Right lung (tissue), 10 donors: ENCODE measurements at places on chromosomes 12 and 14. TPM values are rescaled to one million over a fixed set of nuclear protein-coding genes. Genes with fewer than 3 reads are reported as not detected.

Gene BEGAIN
- 1.3 TPM for polyA plus RNA-seq

GRCh38 chr12:4446335-4446734 lies 720 bp upstream of the FGF6 start:
- no peak for DNase-seq

DNA sequence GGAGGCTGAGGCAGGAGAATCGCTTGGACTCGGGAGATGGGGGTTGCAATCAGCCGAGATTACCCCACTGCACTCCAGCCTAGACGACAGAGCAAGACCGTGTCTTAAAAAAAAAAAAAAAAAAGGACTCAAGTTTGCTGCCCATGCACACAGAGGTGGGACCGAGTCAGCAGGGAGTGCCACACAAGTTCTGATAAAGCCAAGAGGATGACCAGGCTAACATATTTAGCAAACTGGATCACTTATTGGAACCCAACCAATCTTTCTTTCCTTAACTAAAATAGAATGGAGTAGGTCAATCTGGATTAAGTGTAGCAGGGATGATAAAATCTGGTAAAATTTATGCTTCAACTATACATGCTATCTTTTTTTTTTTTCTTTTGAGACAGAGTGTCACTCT lies 190.4 kb upstream of the FOXN3 start:
- no peak for DNase-seq

DNA sequence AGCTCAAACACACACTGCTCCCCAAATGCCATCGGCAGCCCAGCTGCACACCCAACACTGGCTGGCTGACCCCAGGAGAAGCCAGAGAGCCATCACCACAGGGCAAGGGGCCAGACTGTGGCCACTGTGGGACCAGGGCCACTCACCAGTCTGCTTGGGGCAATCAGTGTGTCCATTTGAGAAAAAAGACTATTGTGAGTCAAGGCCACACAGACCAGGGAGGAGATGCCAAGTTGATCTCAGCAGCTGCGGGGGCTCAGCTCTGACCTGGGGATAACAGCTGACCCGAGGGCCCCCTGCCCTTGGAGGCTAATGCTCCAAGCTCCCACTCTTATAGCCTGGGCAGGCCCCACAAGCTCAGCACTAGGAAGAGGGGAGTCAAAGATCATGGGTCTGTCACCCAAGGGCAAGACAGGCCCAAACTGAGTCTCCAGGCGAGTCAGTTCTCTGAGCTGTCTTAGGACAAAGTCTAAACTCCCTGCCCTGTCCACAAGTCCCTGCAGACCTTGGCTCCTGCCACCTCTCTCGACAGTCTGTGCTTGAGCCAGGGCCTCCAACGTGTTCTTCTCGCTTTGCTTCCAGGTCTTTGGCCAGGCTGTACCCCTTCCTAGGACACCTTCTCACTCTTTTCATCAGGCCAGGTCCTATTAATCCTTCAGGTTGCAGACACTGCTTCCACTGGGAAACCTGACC lies 30.1 kb upstream of the PNMA1 start:
- DNase-seq = no peak

GRCh38 chr12:100426145-100426544 lies 47.5 kb upstream of the NR1H4 start:
- no peak for DNase-seq

- DNase-seq = no peak
Observed at GRCh38 chr12:54486173-54486867, 11.2 kb upstream of the NCKAP1L start.

DNA sequence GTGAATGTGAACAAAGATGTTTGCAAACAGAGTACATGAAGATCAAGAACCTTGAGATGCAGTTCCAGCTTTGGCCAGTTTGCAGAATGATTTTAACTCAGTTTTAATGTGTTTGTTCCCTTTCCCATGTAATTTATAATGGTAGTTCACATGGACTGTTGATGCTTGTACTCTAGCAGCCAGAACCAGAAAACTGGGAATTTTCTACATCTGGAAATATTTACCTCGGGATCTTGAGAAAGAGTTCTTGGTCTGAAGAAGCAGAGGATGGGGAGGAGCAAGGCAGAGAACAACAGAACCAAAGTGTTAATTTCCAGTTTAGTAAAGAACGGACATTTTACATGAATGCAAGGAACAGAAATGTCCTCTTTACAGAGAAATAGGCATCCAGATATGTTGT lies 37.0 kb upstream of the PMCH start:
- no peak for DNase-seq

- no peak for DNase-seq
Observed at GRCh38 chr14:56794557-56795283, 15.6 kb downstream of the OTX2 start.

GRCh38 chr12:95318071-95318545 lies 100.5 kb downstream of the VEZT start:
- DNase-seq = no peak

Gene MANSC4
- polyA plus RNA-seq = 0.36 TPM

- DNase-seq = no peak
Observed at GRCh38 chr14:23910876-23911210, 42.7 kb upstream of the DHRS4 start.

Gene CLEC1B
- 1.8 TPM for polyA plus RNA-seq

GRCh38 chr14:68384881-68385280 lies 408.0 kb downstream of the ZFP36L1 start:
- no peak for DNase-seq

Gene TSPAN11
- polyA plus RNA-seq = 11.3 TPM

Gene FAM90A1
- 2.4 TPM for polyA plus RNA-seq

Gene TMCC3
- 5.6 TPM for polyA plus RNA-seq

GRCh38 chr14:68918612-68919011 lies 60.5 kb downstream of the ACTN1 start:
- DNase-seq = no peak

Gene SSTR1
- 3.1 TPM for polyA plus RNA-seq

DNA sequence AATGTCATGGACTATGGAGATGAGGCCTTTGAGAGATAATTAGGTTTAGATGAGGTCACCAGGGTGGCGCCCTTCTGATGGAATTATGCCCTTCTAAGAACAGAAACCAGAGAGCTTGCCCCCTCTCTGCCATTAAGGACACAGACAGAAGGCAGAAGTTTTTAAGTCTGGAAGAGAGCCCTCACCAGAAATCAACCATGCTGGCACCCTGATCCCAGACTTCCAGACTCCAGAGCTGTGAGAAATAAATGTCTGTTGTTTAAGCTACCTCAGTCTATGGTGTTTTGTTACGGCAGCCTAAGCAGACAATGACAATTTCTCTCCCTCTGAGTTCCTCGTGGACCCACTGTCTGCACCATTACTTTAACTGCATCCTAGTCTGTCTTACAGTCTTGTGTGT lies 382.0 kb downstream of the GXYLT1 start:
- no peak for DNase-seq

DNA sequence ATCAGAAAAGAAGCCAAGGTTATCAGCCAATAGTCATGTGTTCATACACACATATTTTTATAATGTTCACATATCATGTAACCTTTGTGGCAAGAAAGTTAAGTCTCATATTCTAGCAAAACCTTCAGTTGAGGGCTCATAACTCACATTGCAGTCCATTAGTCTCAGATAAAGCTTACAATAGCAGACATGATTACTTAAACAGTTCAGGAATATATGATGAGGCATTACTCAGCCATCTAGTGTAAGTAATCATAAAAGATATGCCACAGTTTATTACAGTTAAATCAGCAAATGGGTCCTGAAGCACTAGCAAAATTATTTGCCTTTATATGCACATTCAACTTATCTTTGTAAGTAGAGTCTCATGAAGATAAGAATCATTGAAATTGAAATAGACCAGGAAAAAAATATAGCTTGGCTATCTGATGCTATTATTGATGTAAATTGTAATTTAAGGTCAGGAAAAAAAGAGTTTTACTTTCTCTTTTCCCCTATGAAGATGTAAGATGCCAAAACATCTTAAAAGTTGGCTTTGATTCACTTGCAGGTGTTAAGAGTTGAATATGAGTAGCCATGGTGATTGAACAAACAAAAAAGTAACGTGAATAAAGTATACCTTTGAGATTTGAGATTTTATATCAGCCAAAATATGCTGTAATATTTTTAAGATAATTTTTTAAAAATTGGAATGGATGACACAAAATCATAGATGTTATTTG lies 537.0 kb downstream of the SLC6A15 start:
- peak; percentile 12 for DNase-seq

Gene CPM
- polyA plus RNA-seq = 241 TPM

GRCh38 chr12:58202933-58203718 lies 261.8 kb downstream of the ATP23 start:
- no peak for DNase-seq

Gene IFNG-AS1
- polyA plus RNA-seq = 0.20 TPM

DNA sequence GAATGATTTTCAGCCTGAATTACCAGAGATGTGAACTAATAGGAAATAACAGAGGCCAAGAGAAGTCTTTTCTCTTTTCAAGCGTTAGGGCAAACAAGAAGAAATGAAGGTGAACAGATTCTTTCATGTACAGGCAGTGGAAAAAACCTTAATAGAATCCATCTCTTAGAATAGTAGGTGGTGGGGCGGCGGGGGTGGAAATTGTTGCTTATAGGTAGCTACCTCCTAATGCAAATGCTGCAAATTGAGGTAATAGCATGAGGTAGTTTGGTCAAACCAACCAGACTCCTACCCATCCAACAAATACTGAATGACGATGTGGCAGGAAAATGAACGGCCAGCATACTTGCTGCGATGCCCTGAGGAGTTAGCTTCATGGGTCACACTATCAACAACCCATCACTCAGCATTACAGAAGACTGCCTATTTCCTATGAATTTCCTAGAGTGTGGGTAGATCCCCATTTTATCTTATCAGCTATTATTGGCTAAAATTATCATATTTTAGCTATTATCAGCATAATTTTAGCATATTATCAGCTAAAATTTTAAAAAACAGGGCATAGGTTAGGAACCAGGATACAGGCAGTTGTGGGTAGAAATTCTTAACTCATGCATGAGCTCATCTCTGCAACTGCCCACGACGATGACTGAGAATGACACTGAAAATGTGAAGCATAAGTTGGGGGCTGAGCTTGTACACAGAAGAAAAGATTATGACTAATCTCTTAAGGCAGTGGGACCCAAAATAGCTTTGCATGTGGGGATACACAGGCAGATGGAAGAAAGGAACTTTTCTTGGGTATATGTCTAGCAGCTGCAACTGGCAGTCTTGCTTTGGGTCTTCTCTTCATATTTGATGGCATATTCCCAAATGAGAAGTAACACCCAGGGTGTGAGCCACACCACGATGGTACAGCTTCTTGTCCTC lies 68.7 kb downstream of the NIN start:
- DNase-seq = no peak

DNA sequence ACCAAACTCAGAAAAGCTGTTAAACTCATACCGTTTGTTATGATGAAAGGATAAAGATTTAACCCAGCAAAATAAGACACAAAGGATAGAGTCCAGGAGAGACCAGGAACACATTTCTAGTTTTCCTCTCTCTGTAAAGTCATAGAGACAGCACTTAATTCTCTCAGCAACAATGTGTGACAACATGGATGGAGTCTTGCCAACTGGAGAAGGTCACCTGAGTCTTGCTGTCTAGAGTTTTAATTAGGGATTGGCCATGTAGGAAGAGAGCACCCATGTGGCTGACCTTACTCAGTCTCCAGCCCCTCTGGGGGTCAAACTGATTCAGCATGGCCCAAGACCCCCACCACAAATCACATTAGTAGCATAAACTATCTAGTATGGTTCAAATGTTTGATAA lies 151.0 kb upstream of the ATF7IP start:
- no peak for DNase-seq

- no peak for DNase-seq
Observed at GRCh38 chr12:57845478-57846284, 848 bp downstream of the CTDSP2 start.

DNA sequence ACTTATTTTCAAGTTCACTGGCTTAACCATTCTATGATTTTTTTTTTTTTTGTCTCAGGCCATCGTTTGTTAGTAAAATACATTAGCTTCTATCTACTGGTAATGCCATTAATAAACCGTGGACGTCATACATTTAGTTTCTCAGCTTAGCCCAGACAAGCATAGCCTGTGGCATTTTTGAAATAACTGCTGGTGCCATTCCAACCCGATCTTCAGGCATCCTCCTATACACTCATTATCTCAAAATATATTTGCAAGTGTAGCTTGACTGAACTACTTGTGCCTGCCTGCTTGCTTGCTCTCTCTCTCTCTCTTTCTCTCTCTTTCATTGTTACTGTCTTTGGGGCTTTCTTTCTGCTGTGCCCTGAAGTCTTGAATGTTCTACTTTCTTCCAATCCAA lies 12.7 kb upstream of the MBIP start:
- DNase-seq = no peak

Gene ART4
- 0.89 TPM for polyA plus RNA-seq

- no peak for DNase-seq
Observed at GRCh38 chr12:89547101-89547500, 21.3 kb upstream of the POC1B start.

DNA sequence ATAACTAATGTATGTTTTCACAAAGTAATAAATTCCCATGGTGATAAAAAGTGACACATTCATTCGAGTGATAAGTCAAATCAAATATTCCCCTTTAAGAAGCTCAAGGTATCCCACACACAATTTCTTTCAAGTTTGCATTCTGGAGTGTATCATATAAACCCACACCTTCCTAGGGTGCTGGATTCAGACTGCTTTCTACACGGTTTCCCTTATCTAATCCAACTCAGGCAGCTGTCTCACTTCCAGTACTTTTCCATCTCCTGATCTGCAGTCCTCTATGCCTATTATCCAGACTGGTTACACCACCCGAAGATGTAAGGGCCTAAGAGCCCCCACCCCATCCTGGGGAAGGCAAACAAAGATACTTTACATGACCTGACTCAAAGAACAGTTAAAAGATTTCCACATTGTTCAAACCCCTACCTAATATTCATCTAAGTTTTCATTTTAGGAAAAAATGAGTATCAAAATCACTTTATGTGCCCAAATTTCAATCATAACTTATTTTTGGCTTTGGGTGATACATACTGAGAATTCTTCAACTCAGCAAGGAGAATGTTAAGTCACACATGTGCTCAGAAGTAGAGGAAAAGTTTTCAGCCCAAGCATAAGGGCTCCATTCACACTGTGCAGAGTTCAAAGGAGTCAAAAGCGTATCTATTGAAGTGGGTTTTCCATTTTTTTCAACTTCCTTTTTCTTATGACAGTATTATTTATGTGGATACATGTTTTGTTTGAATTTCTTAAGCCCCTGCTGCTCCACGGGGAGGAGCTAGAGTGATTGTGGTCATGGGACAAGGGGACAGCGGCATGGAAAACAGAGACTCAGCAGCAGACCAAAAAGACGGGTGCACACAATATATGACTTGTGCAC lies 41.8 kb downstream of the CORO1C start:
- DNase-seq = no peak

GRCh38 chr14:24366721-24367513 lies 1.1 kb upstream of the NFATC4 start:
- DNase-seq = peak; percentile 95

DNA sequence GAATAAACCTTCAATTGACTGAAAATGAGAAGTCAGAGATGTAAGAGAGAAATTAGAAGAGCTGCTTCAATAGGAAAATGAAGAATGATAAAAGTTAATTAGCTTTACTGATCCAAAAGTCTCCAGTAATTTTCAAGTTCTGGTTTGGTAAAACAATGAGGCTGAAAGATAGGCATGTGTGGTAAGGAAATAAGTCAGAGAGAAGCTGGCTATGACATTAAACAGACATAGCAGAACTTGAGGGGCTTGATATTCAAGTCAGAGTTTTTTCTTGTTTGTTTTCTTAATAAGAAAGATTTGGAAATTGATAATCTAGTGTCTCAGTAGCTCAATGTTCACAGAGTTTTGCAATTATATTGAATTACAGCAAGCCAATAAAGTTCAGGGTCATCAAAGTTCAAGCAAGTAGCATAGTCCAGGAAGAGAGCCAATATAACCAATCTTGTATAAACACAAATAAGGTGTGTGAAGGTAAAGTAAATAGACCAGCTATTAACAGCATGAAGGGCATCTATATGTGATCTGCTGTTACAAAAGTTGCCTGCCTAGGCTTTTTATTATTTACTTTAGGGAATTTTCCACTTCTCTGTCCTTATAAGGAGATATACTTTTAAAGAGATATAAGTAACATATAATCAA lies 1111.5 kb downstream of the TRHDE start:
- no peak for DNase-seq
